ENCODE measurements at places on chromosomes 16 and 17.

GRCh38 chr17:57943645-57944044 is 11.6 kb downstream of the CUEDC1 start:
- H3K4me1 ChIP-seq: peaks cover 30% of the 10 kb centered on the region
- no peak overlapping the region for H3K27ac ChIP-seq
- H3K4me3 ChIP-seq: no peak overlapping the region
- no peaks in the 10 kb centered on the region for H3K27me3 ChIP-seq

GRCh38 chr17:14738652-14738988 is 437.7 kb downstream of the HS3ST3B1 start:
- no peak overlapping the region for H3K4me3 ChIP-seq
- no peaks in the 10 kb centered on the region for H3K36me3 ChIP-seq
- H3K4me1 ChIP-seq: peaks cover 6% of the 10 kb centered on the region
- no peak for DNase-seq
- no peaks in the 10 kb centered on the region for H3K27me3 ChIP-seq

- H3K27ac ChIP-seq: no peak overlapping the region
- peaks cover 37% of the 10 kb centered on the region for H3K4me1 ChIP-seq
- H3K27me3 ChIP-seq: no peaks in the 10 kb centered on the region
- DNase-seq: no peak
- H3K4me3 ChIP-seq: no peak overlapping the region
Measured at GRCh38 chr17:19342611-19343255, 19.8 kb downstream of the B9D1 start.

DNA sequence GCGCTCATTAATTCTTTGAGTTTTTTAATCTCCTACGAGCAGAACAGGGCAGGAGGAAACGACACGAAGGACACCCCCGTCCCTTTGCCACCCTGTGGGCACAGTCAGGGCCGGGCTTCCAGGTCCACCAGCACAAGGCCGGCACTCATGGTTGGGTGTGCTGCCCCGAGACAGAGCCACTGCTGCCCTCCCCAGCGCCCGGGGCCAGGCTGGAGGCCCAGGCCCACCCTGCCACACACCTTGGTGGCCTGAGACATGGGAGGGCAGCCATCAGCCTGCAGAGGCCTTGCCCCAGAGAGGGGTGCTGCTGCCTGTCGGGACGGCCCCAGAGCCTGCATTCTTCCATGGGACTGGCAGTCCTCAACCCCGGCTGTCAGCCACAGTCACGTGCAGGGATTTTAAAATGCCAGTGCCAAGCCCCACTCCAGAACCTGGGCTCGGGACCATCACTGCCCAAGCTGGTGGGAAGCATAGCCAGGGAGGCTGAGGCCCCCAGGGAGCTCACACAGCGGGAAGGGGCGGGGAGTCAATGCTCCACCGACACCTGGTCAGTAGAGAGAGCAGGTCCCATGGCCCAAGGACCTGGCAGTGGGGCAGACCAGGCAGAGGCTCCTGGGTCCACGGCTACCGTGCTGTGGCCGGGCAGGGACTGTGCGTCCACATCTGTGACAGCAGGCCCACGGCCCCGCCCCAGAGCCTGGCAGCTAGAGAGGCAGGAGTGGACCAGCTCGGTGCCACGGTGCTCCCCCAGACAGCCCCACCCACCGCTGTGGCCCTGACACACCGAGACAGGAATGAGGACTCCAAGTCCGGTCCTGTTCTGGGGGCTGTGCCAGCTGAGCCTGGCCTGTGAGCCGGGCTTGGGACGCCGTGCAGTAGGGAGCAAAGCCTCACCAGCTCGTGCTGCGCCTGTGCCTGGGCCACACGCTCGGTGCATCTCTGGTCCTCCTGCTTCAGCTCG is 27.5 kb downstream of the CEP131 start:
- no peaks in the 10 kb centered on the region for H3K27me3 ChIP-seq
- H3K4me1 ChIP-seq: peaks cover 8% of the 10 kb centered on the region
- H3K27ac ChIP-seq: no peak overlapping the region
- H3K36me3 ChIP-seq: no peaks in the 10 kb centered on the region

- H3K4me1 ChIP-seq: peaks cover 2% of the 10 kb centered on the region
- H3K27ac ChIP-seq: no peak overlapping the region
- no peak overlapping the region for H3K4me3 ChIP-seq
- H3K27me3 ChIP-seq: no peaks in the 10 kb centered on the region
- no peak for DNase-seq
- no peaks in the 10 kb centered on the region for H3K36me3 ChIP-seq
Measured at GRCh38 chr16:76518781-76519180, 241.6 kb downstream of the CNTNAP4 start.

- H3K4me1 ChIP-seq: no peaks in the 10 kb centered on the region
- H3K27ac ChIP-seq: no peak overlapping the region
- no peaks in the 10 kb centered on the region for H3K27me3 ChIP-seq
- H3K4me3 ChIP-seq: no peak overlapping the region
- DNase-seq: peak; percentile 36
Measured at GRCh38 chr16:54027062-54027461, 259.5 kb downstream of the IRX3 start.

GRCh38 chr16:49366669-49367068 is 6.9 kb upstream of the C16orf78 start:
- H3K4me1 ChIP-seq: no peaks in the 10 kb centered on the region
- H3K27me3 ChIP-seq: peaks cover 3% of the 10 kb centered on the region
- no peak overlapping the region for H3K27ac ChIP-seq
- no peak overlapping the region for H3K4me3 ChIP-seq

GRCh38 chr16:68995011-68995504 is 110.4 kb upstream of the HAS3 start:
- peaks cover 7% of the 10 kb centered on the region for H3K4me1 ChIP-seq
- peak overlapping the region; percentile 99 for H3K27ac ChIP-seq
- H3K4me3 ChIP-seq: no peak overlapping the region
- DNase-seq: peak; percentile 61
- no peaks in the 10 kb centered on the region for H3K36me3 ChIP-seq
- no peaks in the 10 kb centered on the region for H3K27me3 ChIP-seq

- peaks cover 28% of the 10 kb centered on the region for H3K4me1 ChIP-seq
- no peaks in the 10 kb centered on the region for H3K36me3 ChIP-seq
- peaks cover 8% of the 10 kb centered on the region for H3K27me3 ChIP-seq
- peak; percentile 50 for DNase-seq
- H3K27ac ChIP-seq: no peak overlapping the region
Measured at GRCh38 chr17:962670-963069, 16.9 kb downstream of the NXN start.

DNA sequence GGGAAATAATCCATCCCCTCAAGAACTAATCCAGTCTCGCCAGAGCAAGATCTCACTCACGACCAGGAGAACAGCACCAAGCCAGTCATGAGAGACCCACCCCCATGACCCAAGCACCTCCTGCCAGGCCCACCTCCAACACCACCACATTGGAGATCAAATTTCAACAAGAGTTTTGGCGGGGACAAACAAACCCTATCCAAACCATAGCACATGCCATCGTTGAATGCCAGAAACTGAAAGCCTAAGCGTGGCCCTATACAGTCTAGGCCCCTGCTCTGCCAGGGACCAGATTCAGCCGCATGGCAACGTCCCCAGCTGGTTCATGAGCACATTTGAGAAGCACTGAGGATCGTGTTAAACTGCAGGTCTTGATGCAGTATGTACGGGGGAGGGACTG is 57.3 kb downstream of the AXIN2 start:
- DNase-seq: no peak
- no peaks in the 10 kb centered on the region for H3K4me1 ChIP-seq
- no peak overlapping the region for H3K27ac ChIP-seq

- peak; percentile 23 for DNase-seq
- H3K27me3 ChIP-seq: no peaks in the 10 kb centered on the region
- H3K27ac ChIP-seq: no peak overlapping the region
- no peak overlapping the region for H3K4me3 ChIP-seq
- no peaks in the 10 kb centered on the region for H3K4me1 ChIP-seq
- H3K36me3 ChIP-seq: no peaks in the 10 kb centered on the region
Measured at GRCh38 chr16:78624366-78624765, 524.9 kb downstream of the WWOX start.

GRCh38 chr17:63477480-63478440 is 899 bp downstream of the ACE start:
- H3K27me3 ChIP-seq: no peaks in the 10 kb centered on the region
- H3K4me3 ChIP-seq: peak overlapping the region; percentile 84
- H3K27ac ChIP-seq: no peak overlapping the region
- H3K4me1 ChIP-seq: peaks cover 37% of the 10 kb centered on the region

- peaks cover 11% of the 10 kb centered on the region for H3K4me1 ChIP-seq
- no peak for DNase-seq
- H3K27me3 ChIP-seq: no peaks in the 10 kb centered on the region
- H3K27ac ChIP-seq: no peak overlapping the region
Measured at GRCh38 chr17:9700754-9701476, 55.6 kb downstream of the USP43 start.

- no peaks in the 10 kb centered on the region for H3K27me3 ChIP-seq
- peaks cover 11% of the 10 kb centered on the region for H3K4me1 ChIP-seq
- no peak for DNase-seq
Measured at GRCh38 chr17:27320222-27320560, 26.3 kb downstream of the WSB1 start.

- H3K36me3 ChIP-seq: no peaks in the 10 kb centered on the region
- no peaks in the 10 kb centered on the region for H3K27me3 ChIP-seq
- no peak overlapping the region for H3K27ac ChIP-seq
- H3K4me1 ChIP-seq: peaks cover 4% of the 10 kb centered on the region
Measured at GRCh38 chr17:65197201-65197600, 60.0 kb downstream of the RGS9 start.
